Breast epithelium (tissue), 4 donors: ENCODE measurements at places on chromosomes 7 and 10. TPM values are rescaled to one million over a fixed set of nuclear protein-coding genes. Genes with fewer than 3 reads are reported as not detected.

DNA sequence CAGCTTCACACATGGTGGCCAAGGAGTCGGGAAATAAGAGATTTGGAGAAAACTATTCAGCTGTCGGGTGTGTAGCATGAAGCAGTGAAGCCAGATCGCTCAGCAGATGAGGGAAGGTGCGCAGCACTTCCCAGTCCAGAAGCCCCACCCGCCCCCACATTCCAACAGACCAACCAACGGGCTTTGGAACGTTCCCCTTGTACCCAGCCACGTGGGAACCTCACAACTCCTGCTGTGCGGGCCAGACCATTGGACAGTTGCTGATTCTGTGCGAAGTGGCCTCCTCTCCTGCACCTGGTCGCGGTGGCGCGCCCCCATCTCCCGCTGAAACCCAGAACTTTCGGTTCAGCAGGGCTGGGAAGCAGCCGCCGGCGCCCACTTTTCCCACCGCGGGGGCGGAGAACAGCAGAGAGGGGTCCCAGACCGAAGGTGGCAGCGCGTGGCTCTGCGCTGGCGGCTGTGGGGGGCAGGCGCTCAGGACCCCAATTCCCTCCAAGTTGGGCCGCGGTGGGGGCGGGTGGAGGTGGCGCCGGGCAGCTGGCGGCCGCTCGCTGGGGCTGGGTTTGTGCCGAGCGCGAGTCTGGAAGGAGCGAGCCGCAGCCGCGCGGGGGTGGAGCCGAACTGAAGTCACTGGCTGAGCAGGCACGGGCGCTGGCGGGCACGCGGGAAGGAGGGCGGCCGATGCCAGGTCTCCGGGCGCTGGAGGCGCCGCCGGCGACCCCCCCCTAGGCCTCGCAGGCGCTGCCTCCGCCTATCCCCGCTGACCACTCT lies 1301.5 kb upstream of the SORCS1 start:
- no peak overlapping the region for H3K27ac ChIP-seq
- H3K27me3 ChIP-seq: peaks cover 4% of the 10 kb centered on the region
- H3K4me3 ChIP-seq: peak overlapping the region; percentile 79
- DNase-seq: no peak

DNA sequence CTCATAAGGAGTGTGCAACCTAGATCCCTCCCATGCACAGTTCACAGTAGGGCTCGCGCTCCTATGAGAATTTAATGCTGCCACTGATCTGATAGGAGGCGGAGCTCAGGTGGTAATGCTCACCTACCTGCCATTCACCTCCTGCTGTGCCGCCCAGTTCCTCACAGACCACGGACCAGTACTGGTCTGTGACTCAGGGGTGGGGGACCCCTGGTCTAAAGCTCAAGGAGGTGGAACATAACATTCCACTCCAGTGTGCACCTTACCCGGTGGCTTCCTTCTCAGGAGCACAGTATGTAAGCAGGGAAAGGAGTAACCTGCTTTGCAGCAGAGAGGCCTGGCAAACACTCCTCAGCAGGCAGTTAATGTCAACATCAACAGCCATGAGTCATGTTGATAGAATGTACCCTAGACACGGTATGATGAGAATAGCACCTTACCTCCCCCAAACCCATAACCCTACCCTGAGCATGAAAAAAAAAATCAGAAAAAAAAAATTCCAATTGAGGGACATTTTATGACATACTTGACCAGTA lies 273.5 kb downstream of the FGFR2 start:
- H3K27me3 ChIP-seq: no peaks in the 10 kb centered on the region
- DNase-seq: no peak
- no peak overlapping the region for H3K4me3 ChIP-seq
- H3K4me1 ChIP-seq: no peaks in the 10 kb centered on the region
- H3K27ac ChIP-seq: no peak overlapping the region
- H3K36me3 ChIP-seq: no peaks in the 10 kb centered on the region

GRCh38 chr7:91468256-91468655 lies 204.0 kb downstream of the FZD1 start:
- no peak for DNase-seq
- H3K27ac ChIP-seq: no peak overlapping the region
- H3K4me1 ChIP-seq: no peaks in the 10 kb centered on the region
- H3K27me3 ChIP-seq: no peaks in the 10 kb centered on the region
- H3K36me3 ChIP-seq: no peaks in the 10 kb centered on the region
- H3K4me3 ChIP-seq: no peak overlapping the region

Gene PHKG1
- total RNA-seq: 2.6 TPM
